Renal cortex interstitium (tissue), 15 donors: ENCODE measurements at places on chromosomes 12 and 14.

- no peak for DNase-seq
These were observed 168.2 kb upstream of the GZMB start for GRCh38 chr14:24802236-24802635.

GRCh38 chr12:234019-234418, 20.1 kb upstream of the SLC6A12 start:
- DNase-seq: no peak

- no peak for DNase-seq
These were observed 12.8 kb upstream of the PPFIBP1 start for GRCh38 chr12:27511031-27511722.

DNA sequence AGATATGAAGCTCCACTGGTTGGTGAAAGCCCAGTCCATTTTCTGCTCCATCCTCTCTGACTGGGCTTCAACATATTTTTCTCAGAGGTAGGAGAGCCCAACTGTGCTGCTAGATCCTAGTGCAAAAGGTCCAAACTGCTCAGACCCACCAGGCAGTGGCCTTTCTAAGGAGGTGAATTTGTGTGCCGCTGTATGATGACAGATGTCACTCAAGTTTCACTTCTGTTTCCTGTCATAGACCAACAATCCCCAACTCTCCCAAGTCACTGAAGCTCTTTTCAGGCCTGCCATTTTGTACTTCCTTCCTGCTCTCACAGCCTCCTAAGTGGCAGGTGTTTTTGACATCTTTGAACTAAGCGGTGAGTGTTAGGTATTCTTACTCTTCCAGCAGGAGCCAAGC, 16.4 kb upstream of the RNASE4 start:
- DNase-seq: no peak

DNA sequence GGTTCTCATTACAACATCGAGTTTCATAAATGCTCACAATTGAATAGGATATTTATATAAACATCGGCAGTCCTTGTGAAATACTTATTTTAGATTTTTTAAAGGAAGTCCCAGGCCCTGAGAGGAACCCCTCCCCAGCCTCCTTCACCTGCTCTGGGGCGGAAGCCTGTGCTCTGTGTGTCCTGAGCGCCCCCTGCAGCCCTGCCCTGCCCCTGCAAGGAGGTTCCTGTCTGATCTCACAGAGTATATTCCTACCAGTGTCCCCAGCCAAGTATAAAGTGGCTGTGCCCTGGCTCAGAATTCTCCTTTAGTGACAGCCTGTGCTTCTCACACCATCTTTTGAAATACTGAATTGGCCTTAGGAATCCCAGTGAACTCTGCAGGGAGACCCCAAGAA, 659.5 kb downstream of the TMEM121 start:
- DNase-seq: no peak

DNA sequence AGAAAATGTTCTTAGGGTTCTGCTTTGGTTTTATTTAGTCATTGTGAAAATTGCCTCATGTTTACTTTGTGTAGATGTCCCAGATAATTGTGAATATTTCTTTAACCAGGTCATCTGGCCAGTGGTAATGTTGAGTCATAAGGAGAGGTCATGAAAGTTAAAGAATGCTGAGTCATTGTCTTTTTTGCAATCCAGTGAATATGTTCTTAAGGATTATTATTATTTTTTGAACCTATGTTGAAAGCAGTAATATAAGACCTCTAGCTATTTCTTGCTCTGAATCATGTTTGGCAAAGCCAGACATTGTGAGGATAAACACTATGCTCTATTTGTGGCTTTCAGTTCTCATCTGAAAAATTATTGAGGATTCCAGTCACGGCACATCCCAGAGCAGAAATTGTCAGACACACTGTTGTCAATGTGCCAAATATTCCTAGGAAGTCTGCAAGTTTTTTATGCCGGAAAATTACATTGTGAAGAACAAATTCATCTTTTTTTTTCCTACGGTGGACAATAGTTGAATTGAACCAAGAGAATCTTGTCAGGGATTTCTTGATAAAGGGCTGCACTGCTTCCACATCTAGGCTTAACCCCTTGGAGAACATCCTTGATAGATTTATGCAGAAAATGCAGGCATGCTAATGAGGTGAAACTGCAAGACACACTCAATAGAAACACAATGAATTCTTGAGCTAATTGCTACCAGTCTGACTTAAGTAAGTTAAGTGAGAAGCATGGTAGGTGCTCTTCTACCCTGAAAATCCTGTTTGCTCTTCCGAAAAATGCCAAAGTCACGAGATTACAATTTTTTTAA, 369.6 kb downstream of the ATP23 start:
- DNase-seq: no peak
